ENCODE measurements at places on chromosomes 4 and X.

GRCh38 chrX:87409113-87409841 lies 108.3 kb upstream of the KLHL4 start:
- DNase-seq = no peak

GRCh38 chr4:57083090-57083489 lies 27.1 kb downstream of the IGFBP7 start:
- DNase-seq = no peak

DNA sequence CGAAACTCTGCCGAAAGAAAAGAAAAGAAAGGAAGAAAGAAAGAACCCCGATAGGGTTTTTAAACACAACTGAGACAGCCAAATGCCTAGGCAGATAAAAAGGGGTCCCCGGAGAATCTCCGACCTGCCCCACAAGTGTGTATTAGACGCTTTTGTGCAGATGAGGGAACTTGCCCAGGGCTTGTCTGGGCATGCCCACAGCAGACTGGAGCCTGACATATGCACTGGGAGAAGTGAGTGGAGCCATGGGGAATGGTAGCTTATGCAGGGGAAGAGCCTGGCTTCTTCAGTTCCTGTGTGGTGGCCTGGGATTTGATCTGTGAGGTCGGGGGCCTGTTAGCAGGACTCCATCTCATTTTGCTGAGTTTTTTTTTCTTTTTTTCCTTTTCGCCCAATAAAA lies 199.0 kb downstream of the GPC3 start:
- DNase-seq = no peak

DNA sequence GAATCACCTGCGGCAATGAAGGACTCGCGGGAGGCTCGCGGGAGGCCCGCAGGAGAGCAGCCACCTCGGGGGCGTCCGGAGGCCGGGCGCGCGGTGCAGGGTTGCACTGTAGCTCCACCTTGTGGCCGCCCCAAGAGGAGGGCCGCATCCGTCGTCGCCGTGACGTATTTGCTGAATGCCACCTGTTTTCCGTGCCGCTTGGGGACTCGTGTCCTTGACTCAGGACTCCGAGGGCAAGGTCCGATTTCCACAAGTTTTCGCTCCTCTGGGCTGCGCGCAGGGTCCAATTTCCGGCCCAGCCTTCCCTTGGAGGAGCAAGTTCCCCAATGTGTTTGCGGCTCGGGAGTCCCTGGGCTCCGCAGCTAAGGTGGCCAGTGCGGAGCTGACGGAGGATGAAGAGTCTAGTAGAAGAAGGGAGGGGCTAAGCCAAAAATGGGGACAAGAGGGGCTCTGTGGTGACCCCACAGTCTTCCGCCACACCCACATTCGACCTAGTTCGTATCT lies 10.7 kb upstream of the DLG3 start:
- peak; percentile 71 for DNase-seq

- no peak for DNase-seq
Measured at GRCh38 chrX:68978255-68978654, 149.4 kb downstream of the EFNB1 start.

DNA sequence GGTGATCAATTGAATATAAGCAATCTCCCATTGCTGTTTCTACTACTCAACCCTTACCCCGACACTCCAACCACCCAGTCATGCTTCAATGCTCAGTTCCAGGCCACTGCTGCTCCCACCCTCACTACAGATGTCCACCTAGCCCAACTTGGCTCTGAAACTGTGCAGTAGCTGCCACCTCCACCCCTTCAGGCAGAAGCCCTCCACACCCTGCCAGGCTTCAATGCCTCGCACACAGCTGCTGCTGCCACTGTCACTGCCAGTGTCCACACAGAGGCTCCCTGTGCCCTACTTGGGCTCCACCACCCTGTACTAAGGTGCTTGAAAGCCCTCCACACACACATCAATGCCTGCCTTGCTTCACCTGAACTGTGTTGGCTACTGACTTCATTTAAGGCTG lies 34.6 kb downstream of the LAMTOR3 start:
- no peak for DNase-seq

DNA sequence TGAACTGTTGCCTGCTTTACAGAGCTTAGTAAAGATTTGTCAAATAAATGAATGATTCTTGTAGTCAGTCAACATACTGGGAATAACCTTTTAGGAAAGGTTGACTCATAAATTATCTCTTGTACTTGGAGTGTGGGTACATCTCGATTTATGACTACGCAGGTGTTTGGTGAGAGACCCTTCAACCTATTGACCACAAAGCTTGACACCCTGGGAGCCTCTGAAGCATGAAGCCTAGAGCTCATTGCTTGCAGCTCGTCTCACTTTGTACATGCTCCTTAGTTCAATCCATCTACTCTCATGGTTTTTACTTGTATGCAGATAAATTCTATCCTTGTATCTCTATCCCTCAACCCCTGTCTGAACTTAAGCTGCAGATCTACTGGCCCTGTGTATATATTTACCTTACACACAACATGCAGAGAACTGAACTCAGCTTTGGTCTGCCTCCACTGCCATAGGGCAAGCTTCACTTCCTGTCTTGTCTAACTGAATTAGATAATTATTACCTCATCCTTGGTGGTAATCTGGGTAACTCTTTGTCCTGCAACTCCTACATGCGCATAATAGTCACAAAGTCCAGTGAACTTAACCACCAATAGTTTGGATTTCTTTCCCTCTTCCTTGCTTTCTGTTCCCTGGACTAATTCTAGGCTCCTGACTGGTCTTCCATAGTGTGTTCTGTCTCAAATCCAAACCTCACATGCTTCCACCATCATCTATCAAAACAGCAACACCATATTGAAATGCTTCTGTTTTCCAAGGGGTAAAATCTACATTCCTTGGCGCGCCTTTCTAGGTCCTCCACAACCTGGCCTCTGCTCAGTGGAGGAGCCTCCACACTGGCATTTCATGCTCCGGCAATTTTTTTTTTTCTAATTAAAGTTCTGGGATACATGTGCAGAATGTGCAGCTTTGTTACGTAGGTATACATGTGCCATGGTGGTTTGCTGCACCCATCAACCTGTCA lies 32.2 kb upstream of the FAT1 start:
- no peak for DNase-seq

GRCh38 chrX:6906608-6907007 lies 240.9 kb upstream of the STS start:
- DNase-seq = no peak

- no peak for DNase-seq
Measured at GRCh38 chr4:186719925-186720694, 3.5 kb downstream of the FAT1 start.

- DNase-seq = no peak
Measured at GRCh38 chrX:39654183-39654925, 443.4 kb downstream of the BCOR start.

DNA sequence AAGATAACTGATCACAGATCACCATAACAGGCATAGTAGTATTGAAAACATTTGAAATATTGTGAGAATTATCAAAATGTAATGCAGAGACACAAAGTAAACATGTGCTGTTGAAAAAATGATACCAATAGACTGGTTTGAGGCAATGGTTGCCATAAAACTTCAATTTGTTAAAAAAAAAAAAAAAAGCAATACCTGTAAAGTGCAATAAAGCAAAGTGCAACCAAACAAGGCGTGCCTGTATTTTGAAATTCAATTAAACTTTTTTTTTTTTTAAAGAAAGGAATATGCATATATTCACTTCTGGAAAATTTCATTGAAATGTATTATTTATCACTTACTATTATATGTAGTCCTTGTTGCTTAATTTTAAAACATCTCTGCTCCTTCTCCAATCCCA lies 27.7 kb downstream of the TMEM154 start:
- no peak for DNase-seq

DNA sequence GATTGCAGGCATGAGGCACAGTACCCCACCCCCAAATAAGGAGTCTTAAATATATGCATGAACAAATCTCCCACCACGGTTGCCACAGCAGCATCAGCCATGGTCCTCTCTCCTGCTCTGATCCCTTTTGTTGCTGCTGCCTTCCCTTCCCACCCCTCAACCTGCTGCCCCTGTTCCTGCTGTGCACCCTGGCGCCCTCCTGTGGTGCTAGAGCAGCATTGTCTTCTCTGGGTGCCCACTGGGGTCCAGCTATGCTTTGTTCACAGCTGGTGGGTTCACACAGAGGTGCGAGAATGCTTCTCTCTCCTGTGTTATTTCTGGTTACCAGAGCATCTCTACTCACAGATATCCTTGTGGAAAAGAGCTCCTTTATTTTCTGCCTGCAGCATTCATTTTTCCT lies 116.2 kb downstream of the GATB start:
- DNase-seq = no peak

GRCh38 chr4:61831987-61832386 lies 631.9 kb downstream of the ADGRL3 start:
- DNase-seq = no peak

- no peak for DNase-seq
Measured at GRCh38 chr4:156959298-156959702, 12.3 kb downstream of the PDGFC start.

- DNase-seq = no peak
Measured at GRCh38 chr4:98506462-98507132, 151.8 kb downstream of the TSPAN5 start.

DNA sequence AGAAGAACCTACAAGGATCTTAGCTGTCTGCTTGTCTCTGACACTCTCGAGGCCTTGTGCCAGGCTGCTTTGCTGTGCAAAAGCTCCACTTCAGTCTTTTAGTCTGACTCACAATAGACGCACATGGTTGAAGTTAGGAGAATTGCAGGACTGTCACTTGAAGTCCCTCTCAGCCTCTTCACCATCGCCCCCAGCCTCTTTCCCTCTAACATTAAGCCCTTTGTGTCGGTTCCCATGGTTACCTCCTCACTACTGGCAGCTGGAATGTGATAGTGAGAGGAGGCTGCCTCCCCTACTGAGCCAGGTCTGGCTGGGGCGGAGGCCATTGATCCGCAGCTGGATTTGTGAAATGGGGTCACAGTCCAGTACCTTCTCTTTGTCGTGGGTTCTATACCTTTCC lies 201.8 kb downstream of the SOWAHB start:
- no peak for DNase-seq

DNA sequence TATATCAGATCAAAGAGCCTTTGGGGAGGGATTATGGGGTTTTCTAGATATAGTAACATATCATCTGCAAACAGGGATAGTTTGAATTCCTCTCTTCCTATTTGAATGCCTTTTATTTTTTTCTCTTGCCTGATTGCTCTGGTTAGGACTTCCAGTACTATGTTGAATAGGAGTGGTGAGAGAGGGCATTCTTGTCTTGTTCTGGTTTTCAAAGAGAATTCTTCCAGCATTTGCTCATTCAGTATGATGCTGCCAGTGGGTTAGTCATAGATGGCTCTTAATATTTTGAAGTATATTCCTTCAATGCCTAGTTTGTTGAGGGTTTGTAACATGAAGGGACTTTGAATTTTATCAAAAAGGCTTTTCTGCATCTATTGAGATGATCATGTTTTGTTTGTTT lies 25.6 kb upstream of the ABCB7 start:
- DNase-seq = no peak

DNA sequence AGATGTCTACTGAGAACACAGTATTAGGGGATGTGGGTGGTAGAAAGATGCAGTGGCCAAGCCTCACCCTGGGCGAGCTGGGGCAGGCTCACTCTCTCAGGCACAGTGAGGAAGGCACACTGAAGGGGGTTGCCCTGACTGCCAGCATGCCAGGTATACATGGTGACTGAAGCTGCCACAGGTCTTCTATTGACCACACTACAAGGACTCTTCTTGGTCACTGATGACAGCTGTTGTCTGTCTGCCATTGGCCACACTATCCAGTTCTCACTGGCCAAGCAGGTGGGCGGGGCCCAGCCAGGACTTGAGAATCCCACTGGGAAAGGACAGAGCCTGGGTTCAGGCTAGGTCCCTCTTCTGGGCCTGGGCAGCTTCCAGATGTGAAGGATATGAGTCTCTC lies 39.7 kb upstream of the TBC1D14 start:
- no peak for DNase-seq

GRCh38 chr4:2942037-2942531 lies 21.1 kb downstream of the NOP14 start:
- DNase-seq = no peak

GRCh38 chr4:147539959-147540358 lies 59.1 kb downstream of the EDNRA start:
- no peak for DNase-seq

- no peak for DNase-seq
Measured at GRCh38 chr4:177964061-177964460, 521.8 kb upstream of the AGA start.

- DNase-seq = no peak
Measured at GRCh38 chr4:24655971-24656370, 71.6 kb upstream of the DHX15 start.

GRCh38 chrX:106716463-106716862 lies 10.0 kb upstream of the RNF128 start:
- DNase-seq = no peak

DNA sequence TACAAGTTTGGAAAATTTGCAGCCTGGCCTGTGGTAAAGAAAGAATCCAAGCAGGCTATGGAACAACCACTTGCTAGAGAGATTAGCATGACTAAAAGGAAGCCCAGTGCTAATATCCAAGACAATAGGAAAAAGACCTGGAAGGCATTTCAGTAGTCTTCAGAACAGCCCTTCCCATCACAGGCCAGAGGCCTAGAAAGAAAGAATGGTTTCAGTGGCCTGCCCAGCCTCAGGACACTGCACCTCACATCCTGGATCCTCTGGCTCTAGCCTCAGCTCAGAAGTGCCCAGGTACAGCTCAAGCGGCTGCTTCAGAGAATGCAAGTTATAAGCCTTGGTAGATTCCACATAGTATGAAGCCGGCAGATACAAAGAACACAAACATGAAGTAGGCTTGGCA lies 449.8 kb upstream of the AR start:
- no peak for DNase-seq

DNA sequence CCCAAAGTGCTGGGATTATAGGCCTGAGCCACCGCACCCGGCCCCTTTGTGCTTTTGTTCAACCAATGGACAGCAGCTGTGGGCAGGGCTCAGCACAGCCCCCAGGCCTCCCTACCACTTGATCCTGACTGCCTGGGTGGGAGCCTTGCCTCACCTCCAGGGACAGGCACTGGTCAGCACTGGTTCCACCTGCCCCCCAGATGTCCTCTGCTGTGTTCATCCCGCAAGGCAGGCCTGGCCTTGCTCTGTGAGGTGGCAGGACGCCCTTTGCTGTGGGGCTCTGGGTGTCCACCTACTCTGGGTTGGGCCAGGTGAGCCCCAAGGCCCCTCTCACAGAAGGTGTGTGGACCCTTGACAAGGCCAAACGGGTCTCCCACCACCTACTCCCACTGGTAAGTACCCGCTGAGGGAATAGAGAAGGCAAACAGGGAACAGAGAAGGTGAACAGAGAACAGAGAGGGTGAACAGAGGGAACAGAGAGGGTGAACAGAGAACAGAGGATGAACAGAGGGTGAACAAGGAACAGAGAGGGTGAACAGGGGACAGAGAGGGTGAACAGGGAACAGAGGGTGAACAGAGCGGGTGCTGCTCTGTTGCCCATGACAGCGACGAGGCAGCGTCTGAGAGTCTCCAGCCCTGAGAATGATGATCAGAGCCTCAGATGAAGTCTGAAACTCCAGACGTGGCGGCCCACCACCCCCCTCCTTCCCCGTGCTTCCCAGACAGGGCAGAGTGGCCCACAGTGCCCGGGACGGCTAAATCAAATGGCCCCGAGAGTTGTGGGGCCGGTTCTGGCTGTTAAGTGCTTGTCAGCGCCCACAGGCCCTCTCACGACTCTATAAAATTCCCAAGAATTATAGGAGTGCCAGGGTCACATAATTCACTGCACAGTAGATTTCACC lies 55.0 kb upstream of the NKX1-1 start:
- no peak for DNase-seq
